ENCODE measurements at places on chromosomes 7 and 10. TPM values are rescaled to one million over a fixed set of nuclear protein-coding genes. Genes with fewer than 3 reads are reported as not detected.

DNA sequence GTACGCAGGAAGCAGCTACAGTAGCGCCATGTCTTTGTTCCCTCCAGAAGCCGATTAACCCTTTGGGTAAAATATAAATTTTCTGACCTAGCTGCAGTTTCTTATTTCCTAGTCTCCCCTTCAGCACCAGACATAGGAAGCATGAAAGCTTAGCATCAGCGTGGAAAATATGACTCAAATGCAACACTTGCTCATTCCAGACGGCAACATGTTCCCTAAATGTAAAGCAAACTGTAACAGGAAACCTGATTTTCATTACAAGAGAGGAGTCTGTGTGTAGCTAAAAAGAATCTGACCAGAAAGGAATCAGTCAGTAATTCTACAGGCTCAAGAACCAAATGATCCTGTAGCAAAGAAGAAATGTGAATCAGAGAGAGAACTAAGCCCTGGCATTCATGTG, 219.2 kb downstream of the C7orf25 start:
- DNase-seq = no peak

DNA sequence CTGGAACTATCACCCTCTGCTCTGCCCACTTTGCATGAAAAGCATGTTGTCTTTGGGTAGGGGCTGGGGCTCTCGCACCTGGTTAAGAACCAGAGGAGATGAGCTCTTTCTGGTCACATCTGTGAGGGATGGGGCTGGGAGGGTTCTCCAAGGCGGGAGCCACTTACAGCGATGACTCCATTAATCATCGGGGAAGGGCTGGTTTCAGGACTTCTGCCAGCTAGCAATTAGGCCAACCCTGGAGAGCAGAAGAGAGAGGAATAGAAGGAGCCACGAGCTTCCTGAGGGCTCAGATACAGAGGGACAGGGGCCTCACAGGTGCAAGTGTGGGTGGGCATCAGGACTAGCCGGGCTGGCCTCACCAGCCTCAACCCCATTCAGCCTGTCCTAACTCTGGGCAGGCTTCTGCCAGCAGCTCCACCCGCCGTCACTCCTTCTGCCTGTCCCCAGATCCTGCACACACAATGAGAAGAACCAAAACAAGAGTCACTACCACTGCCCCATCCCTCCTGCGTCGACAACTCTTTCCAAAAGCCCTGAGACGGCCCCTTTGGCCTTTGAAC, 8.4 kb downstream of the AQP1 start:
- no peak for DNase-seq

- DNase-seq = no peak
These were observed 44.8 kb downstream of the EGFR start for GRCh38 chr7:55063633-55064032.

TUBAL3 gene
- 0.09 TPM for total RNA-seq

PLAC9 gene
- total RNA-seq = 0.69 TPM
